ENCODE measurements at places on chromosomes 13 and 19.

- no peak for DNase-seq
Observed at GRCh38 chr13:40059540-40060232, 404.2 kb downstream of the COG6 start.

DNA sequence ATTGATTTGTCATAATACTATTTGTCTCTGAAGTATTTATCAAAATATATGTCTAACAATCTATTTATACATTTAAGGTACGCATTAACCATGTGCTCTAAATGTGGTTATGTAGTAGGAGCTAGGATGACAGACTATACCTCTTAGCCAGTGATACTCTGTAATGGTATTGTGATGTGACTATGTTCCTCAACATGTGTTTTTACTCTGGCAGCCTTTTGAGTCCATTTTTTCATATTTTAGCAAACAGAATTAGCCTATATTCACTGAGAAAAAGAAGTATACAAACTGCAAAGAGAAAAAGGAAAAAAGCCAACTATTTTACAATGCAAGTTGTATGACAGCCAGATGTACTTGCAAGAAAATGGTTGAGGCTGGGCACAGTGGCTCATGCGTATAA, 26.7 kb downstream of the MAB21L1 start:
- no peak for DNase-seq

- no peak for DNase-seq
Observed at GRCh38 chr13:31522396-31522795, 216.9 kb upstream of the RXFP2 start.

- no peak for DNase-seq
Observed at GRCh38 chr13:95188128-95188527, 113.1 kb downstream of the ABCC4 start.

DNA sequence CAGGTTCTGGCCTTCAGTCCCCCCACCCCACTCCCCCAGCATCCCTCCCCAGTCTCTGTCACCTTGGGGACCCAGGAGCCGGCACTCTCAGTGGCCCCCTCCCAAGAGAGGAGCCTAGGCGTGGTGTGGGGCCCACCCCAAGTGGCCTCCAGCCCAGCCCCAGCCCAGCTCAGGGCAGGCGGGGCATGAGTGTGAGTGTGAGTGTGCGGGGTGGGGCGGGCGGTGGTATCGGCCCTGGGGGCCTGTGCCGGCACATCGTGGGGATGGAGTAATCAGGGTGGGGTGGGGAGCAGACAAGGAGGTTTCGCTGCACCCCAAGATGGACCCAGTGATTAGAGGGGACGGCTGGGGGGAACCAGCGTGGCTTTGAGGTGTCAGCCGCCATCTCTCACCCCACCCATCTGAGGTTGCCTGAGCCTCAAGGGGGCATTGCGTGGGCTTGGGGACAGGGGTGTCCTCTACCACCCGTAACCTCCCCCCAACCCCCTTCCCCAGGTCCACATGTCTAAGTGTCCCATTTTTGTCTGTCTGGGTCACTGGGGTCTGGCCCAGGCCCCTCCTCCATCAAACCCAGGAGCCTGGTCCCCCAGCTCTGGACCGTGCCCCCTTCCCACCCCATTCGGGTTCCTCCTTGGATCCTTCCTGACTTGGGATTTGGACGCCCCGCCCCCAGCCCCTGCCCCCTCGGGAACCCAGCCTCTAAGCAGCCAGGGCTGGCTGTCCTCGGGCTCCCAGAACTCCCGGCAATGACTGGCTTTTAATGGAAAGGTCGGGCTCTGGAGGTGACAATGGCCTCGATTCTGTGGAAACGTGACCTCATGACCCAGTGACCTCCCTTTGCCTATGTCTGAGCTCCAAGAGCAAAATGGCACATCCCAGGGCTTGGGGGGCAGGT, 6.9 kb upstream of the SULT2B1 start:
- DNase-seq: no peak

GRCh38 chr19:41548954-41549688, 26.8 kb upstream of the CEACAM21 start:
- DNase-seq: peak; percentile 32

DNA sequence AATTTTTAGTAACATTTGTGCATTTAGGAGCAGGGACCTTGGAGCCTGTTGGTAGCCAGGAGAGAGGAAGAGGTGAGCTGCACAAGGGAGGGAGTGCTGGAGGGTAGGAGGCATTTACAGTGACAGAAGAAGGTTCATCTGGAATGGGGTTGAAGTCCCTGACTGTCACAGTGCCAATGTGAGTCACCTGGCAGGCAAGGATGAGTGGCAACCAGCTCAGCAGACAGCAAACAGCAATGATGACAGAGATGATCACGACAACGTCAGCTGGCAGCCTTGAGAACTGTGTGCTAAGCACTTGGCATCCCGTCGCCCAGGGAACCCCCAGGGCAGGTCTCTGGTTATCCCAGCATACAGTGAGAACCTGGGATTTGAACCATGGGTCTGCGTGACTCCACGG, 2.6 kb downstream of the OR10H5 start:
- DNase-seq: no peak

GRCh38 chr13:33578786-33579185, 239.2 kb upstream of the RFC3 start:
- DNase-seq: no peak

- DNase-seq: no peak
Observed at GRCh38 chr19:32387701-32388392, 17.7 kb upstream of the DPY19L3 start.

GRCh38 chr13:21872795-21873194, 201.9 kb downstream of the FGF9 start:
- no peak for DNase-seq

DNA sequence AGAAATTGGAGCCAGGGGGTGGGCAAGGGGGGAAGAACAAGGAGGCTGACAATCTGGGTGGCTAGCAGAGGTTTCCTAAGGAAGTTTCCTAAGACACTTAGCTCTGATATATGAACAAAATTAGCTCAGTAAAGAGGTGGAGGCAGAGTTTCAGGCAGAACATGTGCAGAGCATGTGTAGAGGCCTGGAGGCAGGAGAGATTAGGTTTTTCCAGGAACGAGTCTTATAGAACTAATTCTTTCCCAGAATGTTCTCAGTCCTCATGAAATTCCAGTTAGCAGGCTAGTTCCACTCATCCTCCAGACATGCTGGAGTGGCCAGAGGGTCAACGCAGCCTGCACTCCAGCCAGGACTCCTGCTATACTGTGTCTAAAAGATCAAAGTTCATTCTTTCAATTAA, 184.7 kb downstream of the LACC1 start:
- DNase-seq: no peak

- no peak for DNase-seq
Observed at GRCh38 chr13:86052141-86052540, 252.9 kb upstream of the SLITRK6 start.

GRCh38 chr19:31174948-31175347, 174.3 kb downstream of the TSHZ3 start:
- no peak for DNase-seq

- no peak for DNase-seq
Observed at GRCh38 chr13:86066611-86067365, 267.6 kb upstream of the SLITRK6 start.

- no peak for DNase-seq
Observed at GRCh38 chr19:58562122-58563033, 4.0 kb upstream of the UBE2M start.

DNA sequence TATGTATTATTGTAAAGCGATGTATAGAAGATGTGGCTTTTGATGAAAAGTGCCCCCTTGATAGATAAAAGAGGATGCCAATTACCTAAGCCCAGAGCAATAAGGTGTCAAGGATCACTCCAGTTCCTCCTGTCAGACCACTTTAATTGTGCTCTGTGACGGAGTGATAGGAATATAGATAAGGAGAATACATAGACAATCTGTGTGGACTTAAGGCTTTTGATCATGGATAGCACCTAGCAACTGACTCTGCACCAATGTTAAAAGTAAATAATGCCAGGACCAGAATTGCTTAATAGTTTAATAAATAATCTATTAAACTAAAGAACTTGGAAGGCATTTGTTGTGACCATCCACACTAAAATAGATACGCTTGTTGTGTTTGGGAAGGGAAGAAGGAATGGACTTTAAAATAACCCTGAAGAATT, 390.7 kb upstream of the ARGLU1 start:
- DNase-seq: no peak

GRCh38 chr13:71801781-71802180, 65.2 kb downstream of the DACH1 start:
- DNase-seq: no peak

DNA sequence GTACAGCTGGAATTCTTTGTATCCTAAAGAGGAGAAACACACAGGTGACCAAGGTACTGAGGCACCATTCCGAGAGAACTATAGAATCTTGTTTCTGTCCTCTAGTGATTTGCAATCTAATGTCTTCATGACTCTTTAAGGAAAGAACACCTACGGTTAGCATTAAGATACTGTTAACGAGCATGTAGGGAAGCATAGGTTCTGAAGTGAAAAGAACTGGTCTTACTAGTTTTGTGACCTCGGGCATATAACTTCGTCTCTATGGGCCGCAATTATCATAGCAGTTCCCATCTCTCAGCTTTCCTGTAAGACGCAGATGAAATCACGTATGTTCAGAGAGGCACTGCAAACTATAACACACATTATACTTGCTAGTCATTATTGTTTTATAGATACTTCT, 193.0 kb upstream of the NBEA start:
- DNase-seq: no peak

- DNase-seq: no peak
Observed at GRCh38 chr13:41312176-41312500, 1.1 kb downstream of the NAA16 start.

- DNase-seq: peak; percentile 85
Observed at GRCh38 chr13:50611117-50611781, 232.2 kb downstream of the DLEU7 start.

DNA sequence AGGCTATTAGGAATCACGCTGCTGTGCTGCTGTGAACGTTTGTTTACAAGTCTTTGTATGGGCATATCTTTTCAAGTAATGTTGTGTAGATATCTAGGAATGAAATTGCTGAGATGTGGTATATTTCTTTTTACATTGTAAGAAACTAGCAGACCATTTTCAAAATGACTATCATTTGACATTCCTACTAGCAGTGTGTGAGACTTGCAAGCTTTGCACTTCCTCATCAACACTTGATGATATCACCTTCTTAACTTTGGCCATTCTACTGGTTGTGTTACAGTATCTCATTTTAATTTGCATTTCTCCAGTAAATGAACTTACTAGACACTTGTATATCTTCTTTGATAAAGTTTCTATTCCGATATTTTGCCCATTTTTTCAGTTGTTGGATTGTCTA, 12.1 kb downstream of the METTL21C start:
- DNase-seq: no peak

- DNase-seq: no peak
Observed at GRCh38 chr13:36382030-36382429, 35.8 kb upstream of the SPART start.

All from Jurkat, Clone E6-1 (cell line).